Renal pelvis (tissue), 12 donors: ENCODE measurements at places on chromosomes 6 and 20.

- no peak for DNase-seq
Measured at GRCh38 chr6:8329562-8329961, 105.8 kb downstream of the SLC35B3 start.

- no peak for DNase-seq
Measured at GRCh38 chr6:23728707-23729106, 397.3 kb upstream of the NRSN1 start.

- no peak for DNase-seq
Measured at GRCh38 chr6:112800916-112801315, 453.8 kb downstream of the RFPL4B start.

DNA sequence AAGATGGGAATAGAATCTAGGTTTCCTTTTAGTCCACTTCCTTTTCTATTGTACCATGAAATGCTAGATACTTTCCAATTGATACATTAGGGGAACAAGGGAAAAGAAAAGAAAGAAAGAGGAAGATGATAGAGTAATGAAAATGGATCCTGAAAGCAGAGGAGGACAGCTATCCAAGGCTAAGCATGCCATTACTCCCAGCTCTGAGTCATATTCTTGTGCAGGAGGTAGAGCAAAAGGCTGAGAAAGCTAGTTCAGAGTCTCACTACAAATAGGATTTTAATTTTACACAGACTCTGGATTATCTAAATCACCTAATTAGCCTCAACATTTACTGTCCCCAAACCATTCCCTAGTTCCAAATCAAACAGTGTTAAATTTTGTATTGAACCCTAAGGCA lies 23.6 kb downstream of the RWDD2A start:
- no peak for DNase-seq

DNA sequence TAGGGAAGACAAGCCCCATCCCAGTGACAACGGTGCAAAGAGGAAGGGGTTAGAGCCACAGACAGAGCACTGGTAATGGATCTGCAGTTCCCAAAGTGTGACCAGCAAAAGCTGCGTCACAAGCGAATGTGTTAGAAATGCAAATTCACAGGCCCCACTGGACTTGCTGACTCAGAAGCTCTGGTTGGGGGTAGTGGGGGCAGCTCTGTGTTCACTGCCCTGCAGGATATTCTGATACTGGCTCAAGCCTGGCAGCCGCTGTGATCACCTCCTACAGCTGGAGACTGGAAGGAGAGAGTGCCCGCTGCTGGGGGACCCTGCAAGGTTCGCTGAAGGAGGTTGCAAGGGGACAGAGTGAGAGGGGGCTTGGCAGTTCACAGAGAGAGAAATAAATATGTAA lies 179.7 kb upstream of the CDH4 start:
- DNase-seq: no peak
